ENCODE measurements at places on chromosomes 7 and 10.

- no peak for DNase-seq
Observed at GRCh38 chr10:73086816-73087215, 9.8 kb downstream of the P4HA1 start.

- DNase-seq, result no peak
Observed at GRCh38 chr7:123994449-123994848, 38.4 kb downstream of the TMEM229A start.

DNA sequence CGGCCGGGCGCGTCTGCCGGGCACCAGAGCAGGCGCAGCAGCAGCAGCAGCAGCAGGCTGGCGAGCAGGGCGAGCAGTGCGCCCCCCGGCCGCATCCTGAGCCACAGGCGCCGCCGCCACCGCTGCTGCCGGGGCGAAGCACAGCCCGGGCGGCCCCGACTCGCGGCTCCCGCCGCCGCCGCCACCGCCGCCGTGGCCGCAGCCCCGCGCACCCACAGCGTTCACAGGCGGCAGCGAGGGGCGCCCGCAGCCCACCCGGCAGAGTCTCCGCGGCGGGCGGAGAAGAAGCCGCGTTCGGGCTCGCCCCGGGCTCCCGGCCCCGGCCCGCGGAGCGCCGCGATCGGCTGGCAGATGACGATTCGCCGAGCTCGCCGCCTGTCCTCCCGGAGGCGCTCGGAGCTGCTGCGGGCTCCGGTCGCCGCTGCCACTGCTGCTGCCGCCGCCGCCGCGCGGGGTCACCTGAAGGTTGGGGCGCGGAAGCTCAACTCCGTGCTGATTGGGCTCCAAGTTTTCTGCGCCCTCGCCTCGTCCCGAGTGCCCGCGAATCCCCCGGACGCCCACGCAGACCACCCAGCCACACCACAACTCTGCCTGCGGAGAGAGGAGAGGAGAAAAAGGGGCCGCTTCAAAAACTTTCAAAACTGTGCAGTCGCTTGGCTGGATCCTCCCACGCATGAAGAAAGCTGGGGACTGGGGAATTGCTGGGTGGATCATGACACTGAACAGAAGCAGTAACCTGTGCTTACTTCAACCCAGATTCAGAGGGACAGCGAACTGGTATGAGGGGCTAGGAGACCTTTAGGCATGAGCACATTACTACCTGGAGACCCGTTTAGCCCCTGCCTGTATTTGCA, at the start of gene ST8SIA6:
Gene ST8SIA6 (minus strand): TSS at position 435 of the 854 bp plus-strand sequence. CDS start 340 bp downstream, at position 95.
- DNase-seq, result no peak

GRCh38 chr10:6951732-6952131, 371.7 kb upstream of the PRKCQ start:
- DNase-seq, result no peak
